Fibroblast of skin of left quadriceps (primary cell): ENCODE measurements at places on chromosomes 4 and X.
A peak's percentile ranks its signal among the peaks of the same experiment; 100 is the strongest.

- no peak for DNase-seq
These were observed 86.2 kb downstream of the PPEF1 start for GRCh38 chrX:18793601-18794089.

- DNase-seq: no peak
These were observed 98.0 kb downstream of the SH3KBP1 start for GRCh38 chrX:19789376-19789775.

GRCh38 chrX:15398874-15399273 lies 14.7 kb upstream of the VEGFD start:
- no peak for DNase-seq

GRCh38 chr4:10456595-10457254 lies 501 bp downstream of the ZNF518B start:
- peak; percentile 34 for DNase-seq

- no peak for DNase-seq
These were observed 100.9 kb upstream of the NR3C2 start for GRCh38 chr4:148542922-148543623.

GRCh38 chr4:40327340-40327739 lies 7.8 kb upstream of the CHRNA9 start:
- no peak for DNase-seq

DNA sequence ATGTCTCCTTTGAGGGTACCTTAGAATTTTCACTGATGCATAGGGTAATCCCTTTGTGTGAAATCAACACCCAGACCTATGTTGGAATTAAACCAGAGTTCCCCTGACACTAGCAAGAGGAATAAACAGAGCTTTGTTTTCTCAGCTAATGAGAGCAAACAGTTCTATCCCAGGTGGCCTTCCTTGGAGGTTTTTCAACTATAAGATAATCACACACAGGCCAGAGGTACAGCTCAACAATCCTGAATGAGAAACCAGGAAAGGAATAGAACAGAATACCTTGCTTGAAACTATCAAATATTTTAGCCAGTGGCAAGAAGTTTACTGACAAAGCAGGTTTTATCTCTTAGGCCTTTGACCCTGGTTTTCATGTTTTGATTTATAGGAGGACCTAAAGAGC lies 100.2 kb downstream of the OTC start:
- DNase-seq: no peak

GRCh38 chrX:130771648-130772047 lies 131.4 kb downstream of the ENOX2 start:
- DNase-seq: no peak

DNA sequence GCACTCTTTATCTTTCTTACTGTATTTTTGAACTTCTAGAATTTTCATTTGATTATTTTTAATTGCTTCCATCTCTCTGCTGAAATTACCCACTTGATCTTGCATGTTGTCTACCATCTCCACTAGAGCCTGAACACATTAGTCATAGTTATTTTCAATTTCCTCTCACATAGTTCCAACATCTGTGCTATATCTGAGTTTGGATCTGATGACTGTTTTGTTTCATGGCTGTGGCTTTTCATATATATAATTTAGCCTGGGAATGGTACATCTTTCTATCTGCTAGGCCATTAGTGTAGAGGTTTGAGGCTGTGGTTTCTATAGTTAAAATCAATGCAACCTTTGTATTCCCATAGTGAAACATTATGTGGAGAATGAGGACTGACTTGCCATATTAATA lies 33.2 kb downstream of the NPY2R start:
- no peak for DNase-seq

- DNase-seq: no peak
These were observed 45.0 kb downstream of the RTL9 start for GRCh38 chrX:110403441-110404238.

DNA sequence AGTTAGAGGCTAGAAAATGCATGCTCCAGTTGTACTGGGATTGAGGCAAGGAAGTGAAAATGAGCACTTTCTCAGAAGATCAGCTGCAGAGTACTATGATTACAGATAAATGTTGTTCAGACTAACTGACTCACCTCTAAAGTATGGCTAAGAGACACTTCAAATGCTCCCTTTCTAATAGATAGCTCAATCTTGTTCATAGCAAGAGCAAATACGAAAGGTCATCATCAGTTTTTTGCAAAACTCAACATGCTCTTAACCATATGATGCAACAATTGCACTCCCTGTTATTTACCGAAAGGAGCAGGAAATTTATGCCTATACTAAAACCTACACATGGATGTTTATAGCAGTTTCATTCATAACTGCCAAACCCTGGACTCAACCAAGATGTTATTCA lies 838.4 kb upstream of the INTU start:
- DNase-seq: peak; percentile 69

- DNase-seq: no peak
These were observed 73.9 kb downstream of the ARHGAP24 start for GRCh38 chr4:85548841-85549240.

GRCh38 chrX:13898083-13898482 lies 81.2 kb upstream of the GPM6B start:
- no peak for DNase-seq

DNA sequence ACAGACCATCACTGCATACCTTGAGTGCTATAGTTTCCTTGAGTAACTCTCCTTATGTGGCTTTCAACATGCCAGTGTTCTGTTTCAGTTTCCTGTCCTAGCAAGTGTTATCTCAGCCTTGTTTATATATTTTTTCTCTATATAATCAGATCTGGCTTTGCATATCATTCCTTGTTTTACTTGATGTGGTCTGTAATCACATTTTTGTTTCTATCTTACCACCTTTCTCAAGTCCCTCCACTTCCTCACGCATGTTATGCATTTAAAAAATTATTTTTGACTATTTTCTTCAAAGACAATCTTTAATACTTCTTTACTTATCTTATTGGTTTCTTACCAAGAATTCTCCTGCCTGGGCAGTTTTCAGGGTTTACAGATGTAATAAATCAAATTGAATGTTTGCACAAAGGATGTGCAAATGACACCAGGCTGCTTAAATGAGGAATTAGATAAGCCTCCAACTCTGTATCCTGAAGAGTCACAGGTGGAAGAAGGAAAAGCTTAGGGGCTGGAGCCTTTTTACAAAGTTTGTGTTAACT lies 351.2 kb downstream of the BMPR1B start:
- DNase-seq: no peak

GRCh38 chr4:113869743-113870375 lies 108.3 kb upstream of the CAMK2D start:
- DNase-seq: no peak

GRCh38 chr4:65623506-65623905 lies 46.8 kb downstream of the EPHA5 start:
- DNase-seq: peak; percentile 45

GRCh38 chr4:54268151-54268550 lies 39.1 kb downstream of the PDGFRA start:
- DNase-seq: peak; percentile 38

DNA sequence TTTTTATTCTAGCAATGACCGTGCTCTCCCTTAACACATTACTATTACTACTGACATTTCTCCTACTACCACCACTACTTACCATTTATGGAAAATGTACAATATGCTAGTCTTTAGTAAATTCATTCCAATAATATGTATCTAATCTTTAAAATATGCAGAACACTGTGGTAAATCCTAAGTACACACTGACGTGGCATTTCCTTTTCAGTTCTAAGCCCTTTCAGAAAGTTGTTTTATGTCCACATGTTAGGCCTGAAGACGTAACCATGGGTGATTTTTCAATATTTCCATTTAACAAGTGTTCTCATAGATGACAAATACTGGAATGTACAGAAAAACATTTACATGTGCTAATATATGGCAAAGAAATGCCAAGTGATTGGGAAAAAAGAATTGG lies 268.6 kb upstream of the SLIT2 start:
- DNase-seq: peak; percentile 98

DNA sequence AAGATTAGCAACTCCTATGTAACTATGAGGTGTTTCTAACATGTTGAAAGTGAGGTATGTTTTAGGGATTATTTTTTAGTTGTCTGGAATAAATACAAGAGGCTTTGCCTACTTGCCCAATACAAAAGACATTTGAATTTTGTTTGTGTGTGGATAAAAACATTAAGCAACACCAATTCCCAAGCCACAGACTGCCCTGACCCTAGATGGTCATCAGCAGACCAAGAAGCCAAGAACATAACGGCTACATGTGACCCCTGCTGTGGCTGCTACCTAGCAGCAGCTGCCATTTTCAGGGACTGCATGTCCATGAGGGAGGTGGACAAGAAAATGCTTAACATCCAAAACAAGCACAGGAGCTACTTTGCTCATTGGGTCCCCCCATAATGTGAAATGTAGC lies 70.5 kb upstream of the QRFPR start:
- DNase-seq: no peak

DNA sequence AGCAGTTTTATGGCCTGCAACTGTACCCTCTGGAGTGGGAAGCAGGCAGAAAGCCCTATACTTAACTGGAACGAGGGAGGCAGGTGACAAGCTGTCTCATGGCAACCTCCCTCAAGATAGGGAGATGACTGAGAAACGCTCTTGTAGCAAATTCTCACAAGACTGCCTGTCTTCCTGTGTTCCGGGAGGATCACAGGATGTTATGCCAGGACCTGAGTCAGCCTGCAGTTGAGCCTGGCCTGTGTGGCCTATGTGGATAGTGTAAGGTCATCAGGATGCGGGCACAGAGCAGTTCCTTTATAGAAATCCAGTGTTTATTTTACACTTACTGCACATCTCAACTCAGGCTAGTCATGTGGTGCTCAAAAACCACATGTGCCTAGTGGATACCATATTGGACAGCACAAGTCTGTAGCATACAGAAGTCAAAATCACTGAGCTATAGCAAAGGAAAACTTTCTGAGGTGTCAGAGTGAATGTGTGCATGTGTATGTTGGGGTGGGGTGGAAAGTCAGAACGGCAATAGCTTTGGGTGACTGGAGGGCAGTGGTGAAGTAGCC lies 25.2 kb downstream of the TAF7L start:
- no peak for DNase-seq

DNA sequence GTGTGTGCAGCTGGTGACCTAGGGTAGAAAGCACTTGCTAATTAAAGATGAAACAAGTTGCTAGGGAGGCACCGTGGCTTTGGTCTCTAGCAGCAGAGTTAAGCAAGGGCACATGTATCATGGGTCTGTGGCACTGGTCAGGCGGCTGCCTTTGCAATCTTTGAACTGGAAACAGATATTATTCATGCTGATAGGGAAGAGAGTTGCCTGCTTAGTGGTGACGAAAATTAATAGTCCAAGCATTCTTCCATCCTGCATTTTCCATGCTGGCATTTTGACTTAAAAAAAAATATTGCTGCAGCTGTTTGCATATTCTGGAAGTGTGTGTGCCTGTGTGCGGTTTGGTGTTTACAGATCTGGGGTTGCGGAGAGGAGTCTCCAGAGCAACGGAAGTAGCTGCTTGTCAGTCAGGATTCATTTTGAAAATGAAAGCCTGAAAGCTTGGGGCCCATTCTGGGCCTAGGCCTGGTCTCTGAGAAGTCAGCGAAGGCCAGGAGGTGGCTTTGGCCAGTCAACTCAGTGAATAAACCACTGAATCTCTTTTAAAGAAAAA lies 2.3 kb upstream of the SOWAHD start:
- no peak for DNase-seq

DNA sequence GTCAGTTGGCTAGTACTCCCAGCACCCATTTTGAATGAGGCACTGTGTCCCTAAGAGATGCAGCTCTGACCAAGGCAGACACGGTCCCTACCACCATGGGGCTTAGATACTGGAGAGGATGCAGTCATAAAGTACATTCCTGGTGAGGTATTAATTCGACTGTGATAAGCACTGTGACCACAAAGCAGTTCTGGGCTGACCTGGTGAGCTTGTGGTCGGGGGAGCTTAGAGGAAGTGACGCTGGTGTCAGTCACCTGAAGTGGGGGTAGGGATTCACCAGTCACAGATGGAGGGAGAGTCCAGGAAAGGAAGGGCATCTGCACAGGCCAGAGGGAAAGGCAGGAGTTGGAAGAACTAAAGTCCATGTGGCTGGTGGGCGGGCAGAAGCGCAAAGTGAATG lies 15.8 kb upstream of the CLTRN start:
- DNase-seq: no peak

GRCh38 chr4:77124576-77124975 lies 32.4 kb upstream of the CCNG2 start:
- DNase-seq: no peak

GRCh38 chr4:24137671-24138601 lies 248.1 kb upstream of the PPARGC1A start:
- no peak for DNase-seq

- no peak for DNase-seq
These were observed 615 bp downstream of the NEXMIF start for GRCh38 chrX:74924449-74925224.

DNA sequence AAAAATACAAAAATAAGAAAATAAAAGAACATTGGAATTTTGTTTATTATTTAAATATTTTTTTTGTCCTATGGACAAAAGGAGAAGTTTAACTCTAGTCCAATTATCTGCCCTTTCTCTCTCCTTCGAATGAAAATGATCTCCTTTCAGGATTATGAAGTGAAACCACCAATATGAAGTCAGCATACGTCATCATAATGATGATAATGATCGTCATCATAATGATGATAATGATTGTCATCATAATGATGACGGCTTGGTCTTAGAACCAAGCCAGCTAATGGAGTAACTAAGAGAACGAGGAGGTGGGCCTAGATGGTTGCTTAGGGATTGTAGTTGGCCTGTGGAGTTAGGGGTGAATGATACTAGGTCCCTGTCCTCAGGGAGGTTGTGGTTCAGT lies 21.9 kb upstream of the LINC00632 start:
- no peak for DNase-seq

DNA sequence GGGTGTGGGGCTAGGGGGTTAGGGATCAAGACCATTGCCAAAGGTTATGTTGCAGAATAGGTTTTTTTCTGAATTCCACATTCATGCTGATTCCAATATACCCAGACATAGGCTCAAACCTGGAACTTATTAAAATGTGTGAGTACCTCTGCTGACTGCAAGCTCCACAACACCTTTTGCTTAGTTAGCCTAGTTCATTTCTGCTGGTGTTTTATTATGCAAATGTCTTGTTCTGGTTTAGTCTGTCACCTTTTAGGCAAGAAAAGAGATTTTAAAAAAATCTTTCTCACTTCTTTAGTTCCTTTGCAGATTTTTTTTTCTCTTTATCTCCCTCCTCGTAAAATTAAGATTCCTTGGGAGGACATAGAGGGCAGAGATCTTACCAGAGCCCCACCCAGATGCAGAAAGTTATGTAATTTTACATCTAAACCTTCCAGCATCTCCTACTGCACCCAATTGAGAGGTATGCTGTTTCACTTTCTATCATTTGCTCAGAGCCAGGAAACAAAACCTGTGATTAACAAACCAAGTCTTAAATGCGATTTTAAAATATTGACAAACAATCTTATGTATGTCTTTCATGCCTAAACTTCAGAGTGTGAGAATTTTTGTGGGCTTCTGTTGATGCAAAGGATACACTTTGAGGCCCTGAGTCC lies 190.7 kb upstream of the CLNK start:
- DNase-seq: no peak

GRCh38 chr4:15766821-15767220 lies 11.3 kb upstream of the CD38 start:
- no peak for DNase-seq

DNA sequence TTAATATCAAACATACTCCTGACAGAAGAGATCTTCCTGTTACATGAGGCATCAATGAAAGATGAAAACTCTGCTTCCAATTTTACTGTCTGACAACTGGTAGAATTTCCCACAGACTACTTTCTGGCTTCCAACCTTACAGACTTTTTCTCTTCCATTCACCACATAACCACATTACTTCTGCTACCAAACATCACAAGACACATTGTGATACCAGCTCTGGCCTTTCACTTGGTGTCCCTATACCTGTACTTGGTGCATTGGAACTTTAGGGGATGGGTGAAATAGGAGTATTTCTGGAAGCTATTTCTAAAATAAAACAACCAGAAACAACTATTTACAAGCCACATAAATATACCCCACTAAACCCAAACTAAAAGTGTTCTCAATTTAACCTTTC lies 20.5 kb downstream of the AMTN start:
- no peak for DNase-seq
